Stimulated activated CD8-positive, alpha-beta memory T cell treated with anti-CD3 and anti-CD28 coated beads, Interleukin-15, amount 100 ng/mL, for 48 hours (primary cell): ENCODE measurements at places on chromosomes 5 and 9.

GRCh38 chr5:138212828-138213160 lies 329 bp downstream of the CDC23 start:
- DNase-seq: no peak

- no peak for DNase-seq
Observed at GRCh38 chr5:8340261-8340660, 471.3 kb downstream of the MTRR start.

DNA sequence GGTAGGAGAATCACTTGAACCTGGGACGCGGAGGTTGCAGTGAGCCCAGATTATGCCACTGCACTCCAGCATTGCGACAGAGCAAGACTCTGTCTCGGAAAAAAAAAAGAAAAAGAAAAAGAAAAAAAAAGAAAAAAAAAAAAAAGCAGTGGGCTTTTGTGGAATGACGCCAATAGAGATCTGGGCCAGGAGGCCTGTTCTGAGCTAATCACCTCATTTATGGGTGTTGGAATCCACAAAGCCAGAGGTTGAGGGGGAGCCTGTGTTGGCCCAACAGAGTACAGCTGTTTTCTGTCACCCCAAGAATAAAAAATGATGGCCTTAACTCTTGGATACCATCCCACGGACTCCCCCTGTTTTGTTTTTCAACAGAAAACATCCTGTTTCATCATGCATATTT lies 18.5 kb downstream of the OSTF1 start:
- no peak for DNase-seq

- no peak for DNase-seq
Observed at GRCh38 chr5:166767858-166768257, 1523.6 kb upstream of the WWC1 start.

- no peak for DNase-seq
Observed at GRCh38 chr5:32753765-32754164, 42.6 kb downstream of the NPR3 start.

DNA sequence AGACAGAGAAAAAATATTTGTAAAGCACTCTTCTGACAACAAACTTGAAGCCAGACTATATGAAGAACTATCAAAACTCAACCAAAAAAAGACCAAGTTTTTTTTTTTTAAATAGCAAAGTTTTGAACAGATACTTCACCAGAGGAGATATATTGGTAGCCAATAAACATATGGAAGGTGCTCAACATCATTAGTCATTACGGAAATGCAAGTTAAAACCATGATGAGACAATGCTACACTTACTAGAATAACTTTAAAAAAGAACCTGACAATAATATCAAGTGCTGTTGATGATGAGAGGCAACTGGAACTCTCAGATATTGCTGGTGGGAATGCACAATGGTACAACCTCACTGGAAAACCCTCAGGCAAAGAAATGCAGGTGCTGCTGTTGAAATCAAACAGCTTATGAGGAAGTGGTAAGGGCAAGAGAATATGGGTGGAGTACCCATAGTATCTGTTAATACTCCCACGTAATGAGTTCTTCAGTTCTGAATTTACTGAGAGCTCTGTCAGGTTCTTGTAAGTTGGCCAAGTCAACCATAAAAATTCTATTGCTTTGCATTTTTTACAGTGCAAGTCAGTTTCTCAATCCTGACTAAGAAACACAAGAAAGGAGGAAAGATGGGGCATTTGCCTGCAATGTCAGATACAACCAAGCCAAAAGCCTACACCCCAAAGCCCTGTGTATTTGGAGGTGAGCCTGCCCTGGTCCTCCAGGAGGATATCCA lies 87.3 kb upstream of the GNAQ start:
- no peak for DNase-seq

DNA sequence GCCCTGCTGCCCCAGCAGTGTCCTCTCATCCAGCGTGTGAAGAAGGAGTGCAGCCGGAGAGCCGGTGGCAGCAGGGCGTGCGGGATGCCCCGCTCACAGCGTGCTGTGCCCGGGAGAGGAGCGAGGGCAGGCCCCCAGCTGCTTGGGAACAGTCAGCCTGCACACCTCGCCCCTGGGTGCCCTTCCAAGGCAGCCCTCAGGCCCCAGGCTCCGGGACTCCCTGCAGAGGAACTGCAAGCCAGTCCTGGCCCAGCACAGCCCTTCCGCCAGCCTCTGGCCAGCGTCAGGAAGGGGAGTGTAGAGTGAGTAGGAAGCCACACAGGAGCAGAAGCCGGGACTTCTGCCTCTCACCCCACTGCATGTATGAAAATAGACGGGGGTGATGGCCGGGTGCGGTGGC lies 43.5 kb downstream of the ADAMTS2 start:
- no peak for DNase-seq

DNA sequence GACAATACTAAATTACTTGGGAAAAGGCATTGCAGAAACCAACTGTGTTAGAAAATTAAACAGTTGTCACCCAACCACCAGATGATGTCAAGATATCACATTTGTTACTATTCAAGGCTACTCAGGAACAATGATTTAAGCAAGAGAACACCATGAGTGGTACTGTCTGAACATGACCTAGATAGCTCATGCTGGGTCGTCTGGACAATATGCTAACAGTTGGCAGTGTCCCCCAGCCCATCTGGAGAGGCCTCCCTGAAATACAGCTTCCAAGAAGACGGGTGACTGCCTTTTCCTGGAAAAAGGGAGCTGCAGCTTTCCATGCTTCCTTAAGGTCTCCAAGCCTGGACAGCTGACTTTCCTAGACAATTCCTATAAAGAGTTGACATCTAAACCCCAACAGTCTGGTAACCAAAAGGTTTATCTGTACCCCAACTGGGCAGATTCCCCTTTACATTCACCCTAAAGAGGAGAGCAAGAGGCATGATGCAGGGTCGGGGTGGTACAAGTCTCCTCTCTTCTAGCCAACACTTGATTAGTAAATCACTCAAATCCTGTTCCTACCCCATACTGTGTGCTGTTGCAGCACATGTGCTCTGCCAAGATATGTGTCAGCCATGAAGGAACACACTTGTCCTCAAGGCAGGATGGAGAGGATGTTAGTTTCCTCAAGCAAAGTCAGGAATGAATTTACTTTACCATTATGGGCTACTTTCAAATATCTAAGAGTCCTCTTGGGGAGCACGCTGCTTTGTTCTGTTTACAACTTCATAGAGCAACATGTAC lies 433.0 kb downstream of the PDE4D start:
- DNase-seq: no peak
